Right kidney (tissue), 9 donors: ENCODE measurements at places on chromosomes 7 and 10.

GRCh38 chr7:35482231-35482630 lies 212.7 kb downstream of the HERPUD2 start:
- no peak for DNase-seq

DNA sequence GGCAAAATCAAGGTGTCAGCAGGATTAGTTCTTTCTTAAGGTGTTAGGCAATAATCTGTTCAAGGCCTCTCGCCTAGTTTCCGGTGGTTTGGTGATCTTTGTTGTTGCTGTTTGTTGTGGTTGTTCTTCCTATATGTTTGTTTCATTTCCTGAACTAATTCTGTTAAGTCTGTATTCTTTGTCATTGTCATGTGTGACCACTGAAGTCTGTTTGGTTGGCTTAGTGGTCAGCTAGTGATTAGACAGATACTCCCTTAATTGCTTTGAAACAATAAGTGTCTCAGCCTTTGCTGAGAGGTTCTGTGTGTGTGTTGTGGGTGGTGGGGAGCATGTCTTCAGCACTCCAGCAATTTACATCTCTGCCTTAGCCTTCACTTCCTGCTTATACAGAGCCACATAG lies 46.0 kb downstream of the ABCC2 start:
- DNase-seq, result no peak

DNA sequence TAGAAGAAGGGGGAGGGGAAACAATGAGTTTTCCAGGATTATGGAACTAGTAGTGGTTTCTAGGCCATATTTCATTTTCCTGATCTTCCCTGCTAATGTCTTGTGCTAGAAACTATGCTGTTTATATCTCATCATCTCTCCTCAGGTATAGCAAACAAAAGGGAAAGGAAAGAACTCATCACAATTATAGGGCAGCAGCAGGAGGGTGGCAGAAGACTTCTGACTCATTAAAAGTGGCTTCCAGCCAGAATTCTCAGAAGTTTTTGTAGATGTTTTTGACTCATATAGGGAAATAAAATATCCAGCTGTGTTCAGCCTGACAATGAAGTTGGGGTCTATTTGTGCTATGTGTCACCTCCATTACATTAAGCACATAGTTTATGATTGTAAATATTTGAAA lies 6.5 kb downstream of the AHR start:
- DNase-seq, result no peak

DNA sequence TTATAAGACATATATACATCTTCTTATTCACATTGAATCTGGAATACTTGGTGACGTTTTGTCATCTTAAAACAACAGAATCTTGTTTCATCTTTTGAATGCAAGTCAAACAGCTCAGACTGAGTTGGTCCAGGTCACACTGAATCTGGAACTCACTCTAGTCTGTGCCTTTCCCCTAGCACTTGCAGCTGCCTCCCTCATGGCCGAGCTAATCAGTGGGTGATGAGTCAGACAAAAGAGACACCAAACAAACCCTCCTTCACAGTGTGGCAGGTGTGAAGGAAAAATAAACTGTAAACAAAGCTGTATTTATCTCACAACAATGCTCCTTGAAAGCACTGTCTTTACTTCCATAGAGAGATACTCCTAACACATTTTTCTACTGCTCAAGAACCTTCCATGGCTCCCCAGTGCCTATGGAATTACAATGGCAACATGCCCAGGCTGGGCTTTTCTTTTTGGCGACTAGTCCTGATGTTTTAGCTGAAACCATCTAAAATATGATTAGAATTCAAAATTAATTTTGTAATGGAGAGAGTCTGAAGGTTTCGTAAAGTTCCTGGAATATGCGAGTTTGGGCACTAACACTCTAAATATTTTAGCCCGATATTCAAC lies 140.0 kb downstream of the ZNF365 start:
- no peak for DNase-seq

DNA sequence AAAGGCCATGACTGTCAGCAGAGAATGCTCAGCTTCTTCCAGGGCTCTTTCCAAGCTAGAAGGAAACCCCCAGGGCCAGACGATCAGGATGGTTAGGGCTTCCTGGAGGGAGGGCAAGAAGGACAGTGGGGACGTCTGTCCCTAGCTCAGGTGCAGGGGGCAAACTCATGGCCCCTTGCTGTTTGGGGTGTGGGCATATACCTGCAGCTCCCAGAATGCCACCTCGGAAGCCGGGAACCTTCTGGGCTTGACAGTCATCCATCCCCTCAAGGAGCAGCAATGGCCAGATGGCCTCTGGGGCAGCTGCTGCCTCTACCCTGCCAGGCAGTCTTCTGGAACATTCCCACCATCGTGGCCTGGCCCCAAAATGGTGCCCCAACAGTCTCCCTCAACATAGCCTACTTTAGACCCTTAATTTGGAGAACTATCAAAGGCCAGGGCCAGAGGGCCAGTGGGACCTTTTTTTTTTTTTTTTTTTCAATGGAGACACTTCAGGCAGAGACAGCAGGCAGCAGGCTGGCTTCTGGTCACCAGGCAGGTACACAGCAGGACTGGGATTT lies 40.2 kb upstream of the ZMIZ1 start:
- DNase-seq, result no peak

GRCh38 chr10:89217057-89217990 lies 10.2 kb upstream of the CH25H start:
- peak; percentile 31 for DNase-seq

DNA sequence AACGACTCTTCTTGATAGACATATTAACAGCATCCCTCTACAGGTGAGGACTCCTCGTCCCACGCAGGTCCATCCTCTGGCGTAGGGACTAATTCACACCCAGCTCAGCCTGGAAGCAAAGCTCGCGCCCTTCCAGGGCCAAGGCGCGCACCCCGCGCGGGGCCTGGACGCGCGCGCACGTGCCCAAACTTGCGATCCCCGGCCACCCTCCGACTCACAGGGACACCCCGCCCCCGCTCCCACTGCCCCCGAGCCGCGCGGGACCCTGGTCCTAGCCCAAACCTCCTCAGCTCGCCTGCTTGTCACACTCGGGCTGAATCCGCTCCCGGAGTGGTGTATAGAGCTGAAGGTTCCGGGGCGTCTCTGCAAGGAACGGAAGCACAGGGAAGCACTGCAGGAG lies 76.9 kb downstream of the ZNF248 start:
- no peak for DNase-seq

- no peak for DNase-seq
Observed at GRCh38 chr7:47382200-47382599, 199.7 kb downstream of the TNS3 start.

GRCh38 chr10:127298381-127298780 lies 102.0 kb upstream of the INSYN2A start:
- DNase-seq, result no peak

GRCh38 chr7:36216063-36216684 lies 63.1 kb downstream of the EEPD1 start:
- DNase-seq, result no peak

GRCh38 chr7:120919466-120919865 lies 31.1 kb upstream of the ING3 start:
- no peak for DNase-seq

- no peak for DNase-seq
Observed at GRCh38 chr7:91869661-91870060, 10.8 kb downstream of the MTERF1 start.

GRCh38 chr10:11886851-11887250 lies 63.7 kb downstream of the PROSER2 start:
- DNase-seq, result no peak

GRCh38 chr7:126979722-126980121 lies 273.0 kb downstream of the GRM8 start:
- no peak for DNase-seq

GRCh38 chr10:108413954-108414353 lies 1249.4 kb upstream of the SORCS1 start:
- DNase-seq, result no peak

DNA sequence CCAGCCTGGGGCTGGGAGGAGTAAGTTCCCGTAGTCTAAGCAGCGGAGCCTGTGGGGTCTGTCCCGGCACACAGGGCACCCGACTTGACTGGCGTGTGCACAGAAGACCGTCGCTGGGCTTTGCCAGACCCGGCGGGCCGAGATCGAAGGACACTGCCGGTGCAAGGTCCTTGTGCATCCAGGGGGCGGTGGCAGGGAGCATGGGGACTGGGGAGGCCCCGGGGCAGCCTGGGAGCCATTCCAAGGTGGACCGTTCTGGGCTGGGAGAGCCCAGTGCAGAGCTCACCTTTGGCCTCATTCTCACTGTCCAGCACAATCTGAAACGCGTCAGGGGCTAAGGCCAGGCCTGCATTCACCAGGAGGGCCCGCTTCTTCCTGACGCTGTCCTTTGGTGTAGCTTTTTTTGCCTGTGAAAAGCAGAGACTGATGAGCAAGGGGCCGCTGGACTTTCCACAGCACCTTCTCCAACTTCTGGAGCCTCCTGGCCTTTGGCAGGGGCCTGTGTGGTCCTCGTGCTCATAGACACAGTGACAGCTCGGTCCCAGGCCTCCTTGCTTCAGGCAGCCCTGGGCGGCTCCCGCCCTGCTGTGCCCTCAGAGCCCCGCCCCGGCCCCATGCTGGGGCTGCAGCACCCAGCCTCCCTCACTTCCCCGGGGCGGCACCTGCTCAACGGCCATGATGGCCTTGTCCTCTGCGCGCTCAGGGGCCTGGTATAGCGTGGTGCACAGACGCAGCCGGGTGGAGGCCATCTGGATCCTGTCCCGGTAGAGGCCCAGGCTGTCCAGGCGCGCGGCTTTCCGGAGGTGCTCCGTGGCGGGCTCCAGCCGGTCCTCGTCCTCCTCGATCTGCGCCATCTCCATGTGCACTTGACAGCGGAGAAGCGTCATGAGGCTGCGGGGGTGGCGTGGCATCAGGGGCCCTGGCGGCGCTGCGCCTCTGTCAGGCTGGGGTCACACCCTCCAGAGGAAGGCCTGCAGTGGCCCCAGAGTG lies 20.3 kb downstream of the CFAP46 start:
- no peak for DNase-seq

DNA sequence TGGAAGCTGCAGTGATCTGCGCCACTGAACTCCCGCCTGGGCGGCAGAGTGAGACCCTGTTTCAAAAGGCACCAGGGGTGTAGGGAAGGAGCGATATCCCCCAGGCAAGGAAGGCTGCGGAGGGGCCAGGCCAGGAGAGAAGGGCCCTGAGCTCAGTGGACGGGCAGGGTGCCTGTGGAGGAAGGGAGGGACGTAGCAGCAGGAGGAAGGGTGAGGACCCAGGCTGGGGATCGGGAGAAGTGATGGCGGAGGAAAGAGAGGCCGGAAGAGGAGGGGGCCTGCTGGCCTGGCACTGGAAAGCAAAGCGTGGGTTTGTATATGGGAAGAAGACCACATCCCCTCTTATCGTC lies 45.6 kb downstream of the ALOX5 start:
- DNase-seq, result peak; percentile 86

DNA sequence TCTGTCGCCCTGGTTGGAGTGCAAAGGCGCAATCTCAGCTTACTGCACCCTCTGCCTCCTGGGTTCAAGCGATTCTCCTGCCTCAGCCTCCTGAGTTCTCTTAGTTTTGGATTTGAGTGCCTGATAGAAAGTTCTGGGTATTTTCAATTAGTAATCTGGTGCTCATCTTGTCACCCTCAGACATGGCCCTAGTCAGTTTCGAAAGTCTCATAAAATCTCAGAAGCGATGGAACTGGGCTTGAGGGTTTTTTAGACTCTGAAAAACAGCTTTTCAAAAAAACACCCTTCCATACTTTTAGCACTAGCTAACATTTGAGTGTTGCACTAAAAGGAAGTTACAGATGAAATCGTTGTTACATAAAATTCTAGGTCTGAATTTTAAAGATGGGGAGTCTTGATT lies 9.4 kb upstream of the PIP4K2A start:
- no peak for DNase-seq

- DNase-seq, result peak; percentile 14
Observed at GRCh38 chr7:157769526-157770215, 432.9 kb downstream of the DNAJB6 start.

DNA sequence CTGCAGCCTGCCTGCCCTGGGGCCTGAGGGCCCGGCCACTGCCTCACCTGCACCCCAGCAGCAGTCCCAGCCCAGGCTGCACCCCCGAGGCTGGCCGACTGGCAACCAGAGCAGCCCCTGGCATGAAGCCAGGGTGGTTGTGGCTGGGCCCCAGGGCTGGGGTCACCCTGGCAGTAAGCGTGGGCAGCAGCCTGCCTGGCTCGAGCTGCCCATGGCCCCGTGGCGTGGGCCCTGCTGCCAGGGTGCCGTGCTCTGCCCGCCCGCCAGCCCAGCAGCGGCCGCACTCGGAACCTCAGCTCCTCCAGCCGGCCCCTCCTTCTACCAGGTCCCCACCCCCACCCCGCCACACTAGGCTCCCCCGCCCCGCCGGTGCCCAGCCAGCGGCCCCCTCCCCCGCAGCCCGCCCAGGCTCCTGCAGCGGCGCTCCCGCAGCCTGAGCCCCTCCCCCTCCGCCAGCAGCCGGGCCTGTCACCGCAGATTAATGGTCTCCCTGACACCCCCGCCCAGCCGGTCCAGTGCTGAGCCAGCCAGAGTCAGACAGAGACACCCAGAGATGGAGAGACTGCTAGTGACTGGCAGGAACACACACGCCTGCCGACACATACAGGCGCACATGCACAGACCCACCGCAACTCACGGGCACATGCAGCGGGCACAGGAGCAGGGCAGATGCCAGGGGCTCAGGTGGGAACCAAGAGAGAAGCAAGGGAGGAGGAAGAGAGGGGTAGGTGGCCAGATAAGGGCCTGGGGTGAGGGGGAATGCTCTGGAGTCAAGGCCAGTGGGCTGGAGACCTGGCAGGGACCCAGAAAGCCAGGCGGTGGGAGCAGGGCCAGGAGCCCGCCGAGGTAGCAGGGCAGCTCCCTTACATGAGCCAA lies 22.4 kb downstream of the KCNH2 start:
- DNase-seq, result peak; percentile 76

- no peak for DNase-seq
Observed at GRCh38 chr10:114399576-114399975, 4.7 kb downstream of the AFAP1L2 start.

GRCh38 chr10:96693431-96693830 lies 26.9 kb downstream of the PIK3AP1 start:
- no peak for DNase-seq

DNA sequence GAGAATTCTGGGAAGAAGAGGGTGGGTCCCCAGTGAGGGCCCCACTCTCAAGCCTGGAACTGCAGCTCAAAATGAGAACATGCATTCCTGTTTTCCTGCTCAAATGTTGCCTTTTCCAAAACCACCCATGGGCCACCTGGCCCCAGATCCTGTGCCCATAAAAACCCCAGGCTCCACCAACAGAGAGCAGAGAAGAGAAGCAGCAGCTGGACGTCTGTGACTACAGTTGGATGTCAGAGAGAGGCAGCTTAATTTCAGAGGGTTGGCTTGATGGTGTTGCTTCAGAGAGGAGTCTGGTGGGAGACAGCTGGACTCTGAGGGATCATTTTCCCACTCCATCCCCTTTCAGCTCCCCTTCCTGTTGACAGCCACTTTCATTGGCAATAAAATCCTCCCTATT lies 256.4 kb downstream of the FZD1 start:
- no peak for DNase-seq
